ENCODE measurements at places on chromosomes 7 and 10.
A peak's percentile ranks its signal among the peaks of the same experiment; 100 is the strongest.

DNA sequence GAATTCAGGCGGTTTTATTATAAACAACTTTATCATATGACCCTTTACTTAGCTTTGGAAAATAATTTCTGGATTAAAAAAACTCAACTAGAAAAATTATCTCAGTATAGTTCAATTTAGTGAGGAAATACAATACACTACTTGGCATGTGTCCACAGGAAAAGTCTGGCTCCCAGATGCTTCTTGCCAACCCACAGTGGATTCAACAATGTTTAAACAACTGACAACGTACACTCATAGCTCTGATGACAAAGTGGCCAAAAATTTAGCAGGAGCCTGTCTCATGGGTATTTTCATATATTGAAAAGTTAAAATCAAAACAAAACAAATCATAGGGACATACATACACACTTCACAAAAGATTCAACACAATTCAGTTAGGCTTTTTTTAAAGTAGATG is 158.8 kb downstream of the SKAP2 start:
- DNase-seq: no peak

GRCh38 chr7:95304990-95305389 is 19.3 kb downstream of the PON1 start:
- no peak for DNase-seq

GRCh38 chr7:44325811-44326241 is 432 bp upstream of the CAMK2B start:
- no peak for DNase-seq

DNA sequence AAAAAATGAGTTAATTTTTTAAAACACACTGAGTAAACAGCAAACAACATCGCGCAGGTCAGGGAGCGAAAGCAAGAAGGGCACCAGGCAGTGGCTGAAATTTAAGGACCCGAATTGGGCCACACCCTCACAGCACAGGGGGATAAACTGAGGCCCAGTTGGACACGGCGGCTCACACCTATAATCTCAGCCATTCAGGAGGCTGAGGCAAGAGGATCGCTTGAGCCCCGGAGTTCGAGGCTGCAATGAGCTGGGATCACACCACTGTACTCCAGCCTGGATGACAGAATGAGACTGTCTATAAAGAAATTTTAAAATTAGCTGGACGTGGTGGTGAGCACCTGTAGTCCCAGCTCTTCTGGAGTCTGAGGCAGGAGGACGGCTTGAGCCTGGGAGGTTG is 69.6 kb downstream of the PDGFA start:
- DNase-seq: no peak

DNA sequence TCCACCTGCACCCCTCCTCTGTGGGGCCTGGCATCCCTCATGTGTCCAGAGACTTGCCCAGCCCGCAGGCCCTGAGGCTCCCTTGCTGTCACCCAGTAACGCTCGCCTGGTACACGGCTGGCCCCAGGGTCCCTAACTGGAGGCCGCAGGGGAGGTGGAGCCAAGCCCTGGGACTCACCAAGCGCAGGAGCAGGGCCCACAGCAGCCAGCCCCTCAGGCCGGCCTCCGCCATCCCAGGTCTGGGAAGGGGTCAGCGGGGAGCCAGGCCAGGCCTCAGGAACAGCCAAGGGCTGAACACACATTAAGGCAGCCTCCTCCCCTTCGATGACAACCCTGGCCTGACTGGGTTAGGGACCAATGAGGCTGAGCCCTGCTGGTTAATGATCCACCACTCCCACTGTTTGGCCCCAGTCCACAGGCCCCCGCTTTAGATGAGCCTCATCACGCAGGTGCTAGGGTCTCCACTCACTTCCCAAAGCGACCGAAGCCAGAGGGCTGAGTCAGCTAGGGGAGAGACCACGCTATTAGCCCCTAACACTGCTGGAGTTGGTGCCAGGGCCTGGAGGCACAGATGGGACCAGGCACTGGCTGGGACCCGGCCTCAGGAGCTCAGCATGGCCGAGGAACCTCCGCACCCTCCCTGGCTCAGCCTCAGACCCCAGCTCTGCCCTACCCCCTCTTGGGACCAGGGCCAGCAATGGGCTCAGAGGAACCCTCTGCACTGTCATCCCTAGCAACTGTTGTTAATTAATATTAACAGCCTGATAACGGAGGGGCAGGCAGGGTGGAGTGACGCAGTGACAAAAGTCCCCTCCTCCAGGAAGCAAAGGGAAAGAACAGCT is at the start of gene NPC1L1:
Gene NPC1L1, minus strand, starts transcription at position 303 of the 842 bp plus-strand sequence. Its CDS starts 71 bp downstream, at position 232.
- DNase-seq: no peak

DNA sequence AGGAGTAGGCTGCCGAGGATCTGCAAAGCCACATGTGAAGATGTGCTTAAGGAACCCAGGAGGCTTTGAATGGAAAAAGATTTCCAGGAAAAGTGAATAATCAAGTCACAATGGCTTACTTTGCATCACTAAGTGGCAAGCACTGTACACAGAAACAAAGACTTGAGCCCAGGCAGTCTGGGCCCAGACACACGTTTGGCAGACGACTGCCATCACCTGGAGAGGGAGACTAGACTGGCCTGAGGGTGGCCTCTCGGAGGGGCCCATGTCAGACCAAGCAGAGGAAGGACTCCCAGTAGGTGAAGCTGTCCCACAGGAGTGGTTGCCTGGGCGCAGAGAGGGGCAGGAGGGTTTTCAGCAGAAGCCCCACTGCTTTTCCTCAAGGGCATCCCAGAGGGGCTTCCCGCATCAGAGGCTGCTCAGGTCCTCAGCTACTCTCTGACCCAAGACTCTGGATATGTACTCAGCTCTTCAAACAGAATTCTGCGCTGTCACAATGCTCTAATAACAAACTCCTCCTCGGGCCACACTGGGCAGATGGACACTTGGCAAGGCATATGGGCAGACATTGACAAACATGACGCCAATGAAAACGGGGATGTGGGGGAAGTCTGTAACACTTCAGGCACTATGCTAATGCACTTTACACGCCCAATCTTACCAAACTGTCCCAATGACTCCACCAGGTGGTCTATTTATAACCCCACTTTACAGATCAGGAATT is 27.9 kb upstream of the FRAT2 start:
- no peak for DNase-seq

DNA sequence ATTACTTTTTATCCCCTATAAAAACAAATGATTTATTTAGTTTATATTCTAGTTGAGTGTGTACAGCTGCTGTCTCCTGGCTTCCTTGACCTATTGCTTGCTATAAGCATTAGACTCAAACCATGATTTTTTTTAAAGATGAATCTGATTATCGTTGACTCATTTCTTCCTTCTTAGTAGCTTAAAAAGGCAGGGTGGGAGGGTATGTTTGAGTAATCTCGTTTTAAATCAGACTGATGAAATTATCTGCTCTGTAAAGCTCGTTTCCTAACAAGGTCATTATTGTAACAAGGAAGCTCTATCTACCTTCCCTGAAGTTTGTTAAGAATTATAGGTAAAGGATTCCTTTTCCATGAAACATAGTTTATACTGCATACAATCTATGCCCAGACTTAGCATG is 276.3 kb upstream of the KCND2 start:
- DNase-seq: no peak

- no peak for DNase-seq
Observed at GRCh38 chr10:15624401-15625196, 95.1 kb downstream of the ITGA8 start.

DNA sequence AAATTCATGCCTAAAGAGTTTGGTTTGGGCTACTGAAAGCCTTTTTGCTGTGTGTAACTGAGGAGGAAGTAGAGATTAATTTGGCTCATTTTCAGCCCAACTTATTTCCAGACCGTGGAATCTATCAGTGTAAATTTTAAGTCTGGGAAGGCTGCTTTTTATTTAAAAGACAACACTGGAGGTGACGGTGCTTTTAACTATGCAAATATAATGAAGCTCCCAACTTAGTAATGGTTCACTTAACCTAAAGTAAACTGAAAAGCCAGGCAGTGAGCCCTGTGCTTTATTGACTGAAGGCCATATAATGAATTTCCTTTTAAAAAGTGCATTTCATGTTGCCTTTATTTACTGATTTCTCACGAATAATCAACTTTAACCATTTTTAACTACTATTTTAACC is 127.2 kb downstream of the NPY start:
- no peak for DNase-seq

GRCh38 chr7:123924941-123925340 is at the start of gene SPAM1:
Gene SPAM1 (plus strand): TSS chr7:123925241. CDS start chr7:123953571, 28,330 bp downstream.
- DNase-seq: no peak

GRCh38 chr7:100431286-100431735 is 1.7 kb downstream of the MEPCE start:
- DNase-seq: no peak

DNA sequence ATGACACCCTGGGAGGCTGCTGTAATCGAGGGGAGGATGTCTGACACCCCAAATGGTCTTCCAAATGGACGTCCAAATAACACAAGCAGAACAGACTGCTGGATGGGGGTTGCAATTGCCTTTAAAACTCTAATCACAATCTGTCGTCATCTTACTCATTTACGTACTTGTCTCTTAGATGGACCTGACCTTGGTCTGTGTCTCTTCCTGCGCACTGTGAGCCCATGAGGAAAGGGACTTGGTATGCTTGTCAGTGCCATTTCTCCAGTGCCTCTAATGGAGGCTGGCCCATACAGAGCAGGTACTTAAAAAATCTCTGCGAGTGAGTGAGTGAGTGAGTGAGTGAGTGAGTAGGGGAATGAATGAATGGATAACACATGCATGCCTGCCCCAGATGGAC is 93.3 kb downstream of the DLG5 start:
- no peak for DNase-seq

DNA sequence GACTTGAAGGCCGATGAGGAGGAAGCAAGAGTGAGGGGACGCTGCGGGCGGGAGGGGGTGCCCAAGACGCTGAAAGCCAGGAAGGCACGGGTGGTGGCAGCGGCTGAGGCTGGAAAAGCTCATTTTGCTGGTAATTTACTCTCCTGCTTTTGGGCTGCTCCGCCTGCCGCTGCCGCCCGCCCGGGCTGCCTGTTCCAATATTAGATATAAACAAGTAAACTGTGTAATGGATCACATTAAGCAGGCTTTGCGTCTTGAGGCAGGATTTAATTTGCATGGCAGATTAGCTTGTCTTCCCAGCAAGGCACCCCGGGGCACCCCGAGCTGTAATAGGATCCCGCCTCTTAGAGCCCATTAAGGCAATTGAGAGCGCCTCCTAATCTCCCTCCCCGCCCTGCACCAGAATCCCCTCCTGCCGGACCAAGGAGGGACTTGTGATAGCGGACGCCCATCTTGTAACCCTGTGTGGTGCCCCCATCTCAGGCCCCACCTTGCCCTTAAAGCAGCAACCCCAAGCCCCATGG is 46.1 kb upstream of the SLF2 start:
- no peak for DNase-seq

- DNase-seq: no peak
Observed at GRCh38 chr7:159097661-159098423, 46.8 kb downstream of the VIPR2 start.

GRCh38 chr10:15585303-15585715 is 134.4 kb downstream of the ITGA8 start:
- no peak for DNase-seq

- DNase-seq: no peak
Observed at GRCh38 chr7:30665043-30665442, 17.2 kb downstream of the CRHR2 start.

DNA sequence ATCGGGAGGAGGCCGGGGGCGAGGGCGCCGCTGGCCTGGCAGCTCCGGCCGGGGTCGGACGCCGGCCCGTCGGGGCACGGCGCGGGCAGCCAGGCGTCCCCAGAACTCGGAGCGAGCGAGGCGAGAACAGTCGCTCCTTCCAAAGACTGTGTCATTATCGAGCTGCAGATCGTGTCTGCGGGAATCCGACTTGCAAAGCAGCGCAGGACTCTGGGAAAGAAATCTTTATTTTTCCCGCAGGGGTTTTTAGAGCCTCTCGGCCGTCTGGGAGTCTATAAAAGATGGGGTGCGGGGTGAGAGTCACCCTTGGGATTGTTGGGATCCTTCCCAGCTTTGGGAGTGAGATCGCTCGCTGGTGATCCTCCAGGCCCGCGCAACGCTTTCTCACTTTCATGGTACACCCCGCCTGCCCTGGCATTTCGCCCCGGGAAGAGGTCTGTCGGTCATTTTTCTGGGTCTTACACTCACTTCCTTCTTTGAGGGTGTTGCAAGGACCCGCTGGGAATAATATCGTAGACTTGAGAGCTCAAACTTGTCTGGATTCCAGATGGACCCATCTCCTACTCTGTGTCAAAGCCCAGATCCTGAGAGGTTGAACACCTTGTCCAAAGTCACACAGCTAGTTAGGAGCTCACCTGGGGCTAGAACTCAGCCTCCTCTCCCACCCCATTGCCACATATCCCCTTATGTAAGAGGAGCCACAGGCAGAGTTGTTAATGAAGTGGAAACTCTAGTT is 1.0 kb downstream of the UBTD1 start:
- DNase-seq: peak; percentile 7

DNA sequence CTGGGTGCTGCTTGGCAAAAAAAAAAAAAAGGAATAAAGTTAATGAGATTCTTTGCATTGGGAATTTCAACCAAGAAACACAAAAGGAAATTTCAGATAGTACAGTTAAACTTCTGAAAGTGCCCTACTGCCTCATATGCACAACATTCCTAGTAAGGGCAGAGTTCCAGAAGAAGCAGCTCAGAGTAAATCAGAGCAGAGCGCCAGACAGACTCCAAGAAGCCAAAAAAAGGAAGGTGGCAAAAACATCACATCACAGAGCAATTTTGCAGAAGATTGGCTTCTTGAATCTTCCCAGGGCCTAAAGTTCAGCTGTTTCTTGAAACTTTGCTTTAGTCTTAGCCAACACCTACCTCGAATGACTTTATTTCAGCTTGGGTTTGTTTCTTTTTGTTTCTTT is 544.1 kb downstream of the XPNPEP1 start:
- DNase-seq: no peak

GRCh38 chr7:45181286-45181960 is 23.8 kb downstream of the RAMP3 start:
- DNase-seq: no peak

GRCh38 chr7:2838873-2839578 is 5.1 kb downstream of the GNA12 start:
- no peak for DNase-seq

GRCh38 chr10:21479570-21480315 is 45.7 kb downstream of the SKIDA1 start:
- DNase-seq: no peak

DNA sequence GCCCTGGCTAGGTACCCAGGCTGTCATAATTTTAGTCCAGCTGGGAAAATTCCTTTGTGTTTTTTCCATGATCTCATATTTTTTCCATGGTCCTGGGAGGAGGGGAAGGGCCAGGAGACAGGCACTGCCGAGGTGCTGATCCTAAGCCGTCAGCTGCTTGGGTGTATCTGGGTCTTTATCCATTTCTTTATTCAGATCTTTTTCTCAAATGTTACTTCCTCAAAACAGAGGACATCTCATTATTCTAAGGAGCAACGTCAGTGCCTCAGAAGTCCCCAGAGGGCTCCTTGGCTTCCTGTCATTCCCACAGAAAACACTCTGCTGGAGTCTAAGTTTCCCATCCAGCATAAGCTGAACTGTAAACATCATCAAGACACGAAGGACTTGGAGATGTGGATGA is 2.8 kb upstream of the OR6V1 start:
- no peak for DNase-seq
